ENCODE measurements at places on chromosomes 5 and 9. TPM values are rescaled to one million over a fixed set of nuclear protein-coding genes. Genes with fewer than 3 reads are reported as not detected.
A peak's percentile ranks its signal among the peaks of the same experiment; 100 is the strongest.

DNA sequence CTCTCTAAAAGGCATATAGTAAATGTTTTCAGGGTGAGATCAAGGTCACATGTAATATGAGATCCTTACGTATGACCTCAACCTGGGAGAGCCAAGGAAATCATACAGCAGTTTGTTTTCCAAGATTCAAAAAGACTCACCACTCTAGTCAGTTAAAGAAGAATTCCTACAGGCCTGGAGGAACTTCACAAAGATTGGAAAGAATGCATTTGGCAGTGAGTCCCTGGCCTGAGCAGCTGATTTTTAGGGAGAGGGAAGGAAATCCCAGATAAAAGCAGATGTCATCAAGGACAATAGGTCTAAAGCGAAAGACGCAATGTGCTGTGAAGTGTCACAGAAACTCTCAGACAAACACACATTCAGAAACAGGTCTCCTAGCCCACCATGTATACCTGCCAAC is 424.0 kb upstream of the ZNF462 start:
- DNase-seq = no peak

GRCh38 chr5:110050640-110051345 is 361.1 kb downstream of the MAN2A1 start:
- DNase-seq = no peak

OTP gene
- total RNA-seq = not detected

- no peak for DNase-seq
These were observed 106.8 kb upstream of the RASGRF2 start for GRCh38 chr5:80853413-80853812.

TLX3 gene
- total RNA-seq = not detected

DNA sequence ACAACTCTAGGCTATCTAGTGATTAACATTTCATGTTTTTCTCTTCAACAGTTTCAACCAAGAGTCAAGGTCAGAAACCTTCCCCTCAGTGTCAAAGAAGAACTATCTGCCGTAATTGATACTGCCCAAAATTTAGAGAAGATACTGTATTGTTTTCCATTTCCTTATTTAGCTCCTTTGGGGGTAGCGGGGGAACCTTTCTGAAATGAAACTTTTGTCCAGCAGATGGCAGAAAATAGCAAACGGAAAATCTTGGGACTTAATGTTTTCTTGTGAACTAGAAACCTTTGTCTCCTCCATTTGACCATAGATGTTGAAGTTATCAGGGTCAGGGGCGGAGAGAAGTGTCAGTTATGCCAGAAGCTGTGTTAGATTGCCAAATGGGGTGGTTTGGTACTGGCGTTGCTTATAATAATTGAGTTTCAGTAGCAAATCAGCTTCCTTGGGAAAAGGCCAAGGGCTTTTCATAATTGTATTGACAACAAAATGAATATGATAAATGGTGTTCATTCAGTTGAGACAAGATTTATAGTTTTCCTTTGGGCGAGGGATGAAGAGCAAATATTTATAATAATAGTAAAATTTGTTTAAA is 101.7 kb upstream of the TLX3 start:
- DNase-seq = no peak

FSD1L gene
- total RNA-seq = 28.6 TPM

- no peak for DNase-seq
These were observed 24.0 kb downstream of the NFIB start for GRCh38 chr9:14289916-14290315.

GRCh38 chr5:13250464-13251291 is 693.8 kb downstream of the DNAH5 start:
- no peak for DNase-seq

GRCh38 chr5:150520747-150521521 is 13.0 kb downstream of the NDST1 start:
- no peak for DNase-seq

SLC4A9 gene
- not detected for total RNA-seq

GRCh38 chr5:96718635-96719077 is 56.5 kb downstream of the CAST start:
- peak; percentile 66 for DNase-seq

SLC34A3 gene
- total RNA-seq = not detected

DNA sequence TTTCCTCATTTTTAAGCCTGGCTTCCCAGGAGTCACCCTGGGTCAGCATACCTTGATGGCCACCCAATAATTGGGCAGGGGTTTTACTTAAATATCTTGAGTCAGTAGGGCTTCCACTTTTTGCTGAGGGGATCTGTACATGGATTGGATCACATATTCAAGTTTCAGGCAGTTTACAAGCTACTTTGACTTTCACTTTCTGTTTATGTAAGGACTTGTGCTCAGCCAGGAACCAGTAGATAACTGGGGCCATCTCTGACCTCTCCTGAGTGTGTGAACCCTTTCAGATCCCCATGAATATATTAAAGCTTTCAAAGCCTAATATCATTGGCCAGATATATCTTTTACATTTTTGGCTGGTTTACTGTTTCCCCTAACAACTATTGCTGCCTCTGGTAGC is 45.1 kb downstream of the SLCO6A1 start:
- no peak for DNase-seq

GRCh38 chr5:147670815-147671214 is 111.7 kb downstream of the JAKMIP2 start:
- DNase-seq = no peak

GRCh38 chr5:935510-936084 is 42.9 kb downstream of the TRIP13 start:
- no peak for DNase-seq

DNA sequence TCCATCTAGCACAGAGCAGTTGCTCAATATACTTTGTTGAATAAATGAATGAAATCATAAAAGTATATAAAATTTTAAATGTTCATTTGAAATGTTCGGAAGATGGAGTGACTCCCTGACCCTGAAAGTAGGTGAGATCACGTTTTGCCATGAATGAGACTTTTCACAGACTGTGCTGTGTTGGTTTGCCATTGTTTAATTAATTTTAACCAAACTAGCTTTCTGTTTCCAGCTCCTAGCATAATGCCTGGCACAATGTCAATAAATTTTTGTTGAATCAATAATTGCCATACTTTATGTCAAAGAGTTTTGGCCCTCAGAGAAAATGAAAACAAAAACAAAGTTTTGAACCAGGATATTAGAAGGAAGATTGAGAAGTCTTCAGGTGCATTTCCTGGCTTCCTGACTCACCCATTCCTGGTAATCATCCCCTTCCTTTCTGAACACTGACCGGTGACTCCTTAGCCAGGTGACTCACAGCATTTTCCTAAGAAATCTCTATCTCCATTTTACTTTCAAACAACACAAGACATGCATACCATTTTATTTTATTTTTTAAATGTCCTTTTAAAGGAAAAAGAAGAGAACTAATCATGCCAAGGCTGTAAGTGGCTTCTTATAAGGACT is 15.1 kb downstream of the SLC28A3 start:
- no peak for DNase-seq

- no peak for DNase-seq
These were observed 405.2 kb downstream of the SEMA5A start for GRCh38 chr5:9140711-9141110.

DNA sequence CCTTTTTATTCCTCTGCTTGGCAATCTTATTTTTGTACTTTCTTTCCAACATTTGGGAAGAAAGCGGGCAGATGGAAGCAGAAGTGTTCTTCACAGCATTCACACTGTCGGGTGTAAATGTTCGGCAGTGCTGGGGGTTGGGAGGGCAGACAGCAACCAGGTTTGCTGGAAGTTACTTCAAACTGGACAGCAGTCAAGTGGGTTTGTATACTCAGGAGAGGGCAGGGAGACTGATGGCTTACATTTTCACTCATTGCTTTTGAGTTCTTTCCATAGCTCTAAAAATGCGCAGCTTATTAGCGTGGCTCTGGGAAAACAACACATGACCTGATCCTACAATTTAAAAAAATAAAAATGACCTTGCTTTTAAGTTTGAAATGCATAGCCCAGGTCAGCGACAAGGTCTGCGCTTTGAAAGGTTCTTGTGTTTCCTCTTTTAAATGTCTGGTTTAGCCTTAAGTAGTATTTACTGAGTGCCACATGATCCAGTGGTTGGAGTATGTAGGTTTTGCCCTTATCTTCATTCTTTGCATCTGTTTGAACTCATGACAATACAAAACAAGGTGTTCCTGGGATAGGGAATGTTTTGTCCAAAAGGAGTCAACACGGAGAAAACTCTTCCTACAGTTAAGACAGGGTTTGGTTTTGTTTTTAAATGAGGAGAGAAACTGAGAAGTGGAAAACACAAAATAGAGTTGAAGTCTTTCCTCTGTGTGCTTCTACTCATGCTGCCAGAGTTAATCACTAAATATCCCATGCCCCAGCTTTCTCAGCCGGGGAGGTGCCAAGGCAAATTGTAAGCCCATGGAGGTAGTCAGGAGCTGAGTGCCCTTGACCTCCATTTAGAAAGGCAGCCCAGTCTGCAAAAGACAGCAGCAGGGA is 132.7 kb upstream of the DMRT1 start:
- no peak for DNase-seq

DNA sequence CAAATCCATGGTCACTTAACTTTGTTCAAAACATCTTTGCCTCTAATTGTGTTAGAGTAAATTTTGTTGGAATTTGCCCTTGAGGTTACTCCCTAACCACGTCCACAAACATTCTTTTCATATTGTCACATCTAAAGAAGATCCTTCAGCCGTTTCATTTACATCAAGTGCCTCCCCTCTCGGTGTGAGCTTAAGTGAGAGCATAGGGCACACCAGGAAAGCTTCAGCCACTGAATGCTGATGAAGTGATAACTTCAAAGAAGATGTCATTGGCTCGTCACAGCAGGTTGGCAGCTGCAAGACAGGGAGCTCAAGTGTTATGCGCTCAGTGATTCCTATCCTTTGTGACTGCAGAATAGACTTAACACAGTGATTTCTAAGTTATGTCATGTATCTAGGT is 49.6 kb upstream of the ADAMTS19 start:
- no peak for DNase-seq

DNA sequence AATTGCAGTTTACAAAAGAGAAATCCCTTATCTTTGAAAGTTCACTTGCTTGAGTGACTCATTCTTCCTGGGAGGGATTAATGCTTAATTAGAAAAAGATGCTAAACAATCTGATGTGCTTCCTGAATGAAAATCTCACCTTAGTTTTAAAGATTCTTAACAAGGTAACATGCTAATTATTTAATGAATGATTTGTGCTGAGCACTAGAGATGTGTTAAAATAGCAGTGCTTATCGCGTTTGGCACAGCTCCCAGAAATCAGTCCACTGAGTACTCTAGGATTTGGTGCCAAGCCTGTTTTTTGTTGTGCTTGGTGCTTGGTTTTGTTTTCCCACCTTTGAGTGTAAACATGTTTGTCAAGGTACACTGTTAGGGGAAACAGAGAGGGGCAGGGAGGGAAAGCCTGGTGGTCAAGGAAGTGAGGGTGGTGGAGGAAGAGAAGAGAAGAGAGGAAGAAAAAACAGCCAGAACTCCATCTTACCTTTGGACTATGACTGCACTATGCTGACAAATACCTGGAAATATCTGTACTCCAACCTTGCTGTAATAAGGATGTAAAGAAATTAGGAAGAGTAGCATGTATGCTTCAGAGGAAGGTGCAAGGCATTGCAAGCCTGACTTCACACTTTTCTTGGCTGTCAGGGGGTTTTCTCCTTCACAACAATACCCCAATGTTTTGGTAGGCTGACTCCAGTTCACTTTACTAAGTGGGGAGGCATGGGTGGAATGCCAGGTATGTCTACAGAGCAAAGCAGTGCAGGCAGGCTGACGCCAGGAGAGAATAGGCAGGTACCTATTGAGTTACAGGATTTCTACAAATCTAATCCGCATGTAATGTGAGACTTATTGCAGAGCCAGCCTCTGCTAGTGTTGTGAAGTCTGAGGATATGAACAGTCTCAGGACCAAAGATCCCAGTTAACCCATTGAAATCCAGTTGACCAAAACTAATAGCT is 157.2 kb upstream of the ISL1 start:
- DNase-seq = no peak

GRCh38 chr5:128537221-128537999 is 635 bp downstream of the FBN2 start:
- peak; percentile 49 for DNase-seq

RLN2 gene
- total RNA-seq = not detected

DNA sequence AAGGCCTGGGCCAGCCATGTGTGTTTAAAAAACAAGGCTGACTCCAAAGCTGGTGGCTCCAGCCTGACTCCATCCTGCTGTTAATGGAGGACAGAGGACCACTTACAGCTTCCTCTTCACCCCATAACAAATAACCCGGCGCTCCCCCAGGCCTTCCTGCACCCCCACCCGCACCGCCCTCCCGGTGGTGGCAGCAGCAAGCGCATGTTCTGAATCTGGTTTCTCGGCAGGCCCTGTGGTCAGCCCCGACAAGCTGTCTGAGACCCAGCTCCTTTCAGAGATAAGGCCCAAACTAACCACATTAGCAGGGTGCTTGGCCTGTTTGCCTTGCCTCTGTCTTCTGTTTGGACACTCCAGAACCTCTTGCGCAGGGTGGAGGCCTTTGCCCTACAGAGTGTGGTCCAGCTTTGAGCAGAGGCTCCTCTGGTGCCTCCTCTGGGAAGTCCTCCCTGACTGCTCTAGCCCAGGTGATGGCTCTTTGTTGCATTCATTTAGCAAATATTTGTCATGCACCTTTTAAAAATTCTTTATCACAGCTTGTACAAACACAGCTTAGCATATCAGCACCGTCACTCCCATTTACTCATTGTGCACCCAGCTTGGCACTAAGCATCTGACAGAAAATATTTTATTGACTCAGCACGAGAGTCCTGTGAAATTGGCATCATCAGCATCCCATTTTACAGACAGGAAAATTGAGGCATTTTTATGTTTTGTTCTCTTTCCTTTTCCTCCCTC is 78.4 kb downstream of the NDFIP1 start:
- DNase-seq = no peak
